AG09309 (cell line): ENCODE measurements at places on chromosomes 16 and 17.

DNA sequence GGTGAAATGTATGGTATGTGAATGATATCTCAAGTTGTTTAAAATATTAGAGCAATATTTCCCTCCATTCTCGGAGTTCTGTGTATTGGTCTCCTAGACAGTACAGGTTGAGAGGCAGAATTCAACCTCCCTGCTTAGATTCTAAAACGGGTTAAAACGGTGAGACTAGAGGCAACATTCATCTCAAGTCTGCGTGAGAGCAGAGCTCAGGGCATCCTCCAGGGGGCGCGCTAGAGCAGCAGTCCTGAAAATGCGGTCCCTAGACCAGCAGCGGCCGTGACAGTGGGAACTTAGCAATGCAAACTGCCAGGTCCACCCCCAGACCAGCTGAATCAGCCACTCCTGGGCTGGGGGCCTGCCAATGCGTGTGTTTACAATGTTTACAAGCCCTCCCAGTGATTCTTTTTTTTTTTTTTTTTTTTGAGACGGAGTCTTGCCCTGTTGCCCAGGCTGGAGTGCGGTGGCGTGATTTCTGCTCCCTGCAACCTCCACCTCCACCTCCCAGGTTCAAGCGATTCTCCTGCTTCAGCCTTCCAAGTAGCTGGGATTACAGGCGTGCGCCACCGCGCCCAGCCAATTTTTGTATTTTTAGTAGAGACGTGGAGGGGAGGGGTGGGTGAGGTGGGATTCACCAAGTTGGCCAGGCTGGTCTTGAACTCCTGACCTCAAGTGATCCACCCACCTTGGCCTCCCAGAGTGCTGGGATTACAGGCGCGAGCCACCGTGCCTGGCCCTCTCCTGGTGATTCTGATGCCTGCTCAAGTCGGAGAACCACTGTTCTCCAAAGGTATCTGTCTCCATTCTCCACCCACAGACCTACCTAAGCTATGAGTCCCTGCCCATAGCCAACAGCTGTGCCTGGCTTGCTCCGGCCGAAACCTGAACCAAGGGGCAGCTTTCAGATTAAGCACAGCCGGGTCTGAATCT is 24.2 kb downstream of the KLHL36 start:
- DNase-seq, result peak; percentile 8

GRCh38 chr17:48646183-48647102 is 20.3 kb upstream of the HOXB9 start:
- DNase-seq, result no peak

GRCh38 chr17:57086069-57086930 is 1.3 kb downstream of the AKAP1 start:
- no peak for DNase-seq

GRCh38 chr17:1506649-1507267 is 9.7 kb downstream of the INPP5K start:
- DNase-seq, result no peak

GRCh38 chr16:84751241-84751640 is 51.4 kb downstream of the USP10 start:
- no peak for DNase-seq

GRCh38 chr17:81057079-81057730 is 22.3 kb downstream of the BAIAP2 start:
- no peak for DNase-seq

DNA sequence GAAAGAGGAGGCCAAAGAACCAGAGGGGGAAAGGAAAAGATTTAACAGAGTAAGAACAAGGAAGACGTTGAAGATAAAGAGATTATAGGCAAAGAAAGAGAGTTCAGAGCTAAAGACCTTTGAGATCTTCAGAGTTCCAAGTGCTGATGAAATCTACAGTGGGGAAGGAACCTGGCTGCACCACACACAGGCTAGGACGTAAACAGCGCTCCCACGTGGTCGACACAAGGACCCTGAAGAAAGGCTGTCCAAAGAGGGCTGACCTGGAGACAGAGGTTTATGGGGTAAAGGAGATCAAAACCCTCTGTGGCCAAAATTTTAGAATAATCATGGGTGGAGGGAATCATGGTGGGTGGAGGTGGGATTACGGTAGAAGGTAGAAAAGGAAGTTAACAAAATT is 121.6 kb downstream of the PMP22 start:
- no peak for DNase-seq

DNA sequence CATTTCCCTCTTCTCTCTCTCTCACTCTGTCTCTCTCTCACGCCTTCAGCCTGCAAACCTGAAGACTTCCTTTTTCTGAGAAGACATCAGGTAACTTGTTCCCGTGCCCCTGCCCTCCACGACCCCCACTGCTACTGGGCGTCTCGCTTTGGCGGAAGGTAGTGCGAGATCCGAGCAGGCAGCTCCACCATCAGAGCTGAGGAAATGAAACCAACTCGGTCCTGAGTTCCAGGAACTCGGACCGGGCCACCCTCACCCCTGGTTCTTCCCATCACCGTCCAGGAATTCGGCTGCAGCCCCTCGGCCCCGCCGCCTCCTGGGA is 585 bp downstream of the MLKL start:
- no peak for DNase-seq

DNA sequence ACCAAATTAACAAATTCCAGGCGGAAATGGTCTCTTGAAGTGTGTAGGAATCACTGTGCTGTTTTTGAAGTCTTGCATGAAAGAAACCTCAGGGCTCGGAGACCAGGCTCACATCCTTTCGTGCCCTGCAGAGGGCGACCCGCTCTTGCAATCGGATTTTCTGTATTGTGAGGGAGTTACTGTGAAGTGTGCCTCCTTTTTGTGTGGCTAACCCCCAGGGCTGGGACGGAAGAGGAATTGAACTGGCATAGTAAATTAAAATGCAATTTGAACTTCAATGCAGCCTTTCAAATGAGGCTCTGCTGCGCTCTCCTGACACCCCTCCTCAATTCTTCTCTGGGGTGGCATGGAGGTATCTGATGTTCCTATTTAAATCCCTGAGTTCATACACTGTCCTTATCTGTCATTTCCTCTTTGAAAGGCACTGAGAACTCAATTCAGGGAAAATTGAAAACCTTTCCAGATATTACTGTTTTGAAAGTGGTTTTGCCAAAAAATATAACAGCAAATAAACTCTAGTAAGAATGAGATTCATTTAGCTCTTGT is 51.5 kb upstream of the MGAT5B start:
- peak; percentile 4 for DNase-seq

GRCh38 chr16:78742501-78743283 is 643.2 kb downstream of the WWOX start:
- DNase-seq, result no peak

- DNase-seq, result no peak
Observed at GRCh38 chr17:7842380-7843256, 8.6 kb downstream of the KDM6B start.

DNA sequence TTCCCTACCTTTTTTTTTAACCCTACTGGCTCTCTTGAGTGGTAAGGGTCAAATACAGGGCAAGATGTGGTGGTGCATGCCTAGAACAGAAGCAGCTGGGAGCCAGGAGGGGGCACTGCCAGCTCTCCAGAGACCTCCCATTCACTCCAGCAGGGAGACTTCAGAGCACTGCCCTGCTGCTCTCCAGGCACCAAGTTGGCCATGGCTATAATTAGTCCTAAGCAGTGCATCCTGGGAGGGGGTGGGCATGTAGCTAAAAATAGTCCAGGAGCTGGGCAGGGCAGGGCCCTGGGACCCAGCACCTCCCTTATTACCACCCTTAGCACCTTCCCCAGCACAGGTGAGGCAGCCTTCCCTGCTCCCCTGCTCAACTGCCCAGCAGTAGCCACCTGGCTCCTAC is 3.5 kb downstream of the CORO6 start:
- DNase-seq, result no peak

- no peak for DNase-seq
Observed at GRCh38 chr16:64950731-64951130, 171.1 kb downstream of the CDH11 start.

GRCh38 chr17:29573871-29574731 is 5.6 kb downstream of the TP53I13 start:
- no peak for DNase-seq

- no peak for DNase-seq
Observed at GRCh38 chr17:2262135-2262587, 41.4 kb downstream of the SMG6 start.

GRCh38 chr17:65627891-65628643 is 66.6 kb upstream of the AXIN2 start:
- peak; percentile 29 for DNase-seq

DNA sequence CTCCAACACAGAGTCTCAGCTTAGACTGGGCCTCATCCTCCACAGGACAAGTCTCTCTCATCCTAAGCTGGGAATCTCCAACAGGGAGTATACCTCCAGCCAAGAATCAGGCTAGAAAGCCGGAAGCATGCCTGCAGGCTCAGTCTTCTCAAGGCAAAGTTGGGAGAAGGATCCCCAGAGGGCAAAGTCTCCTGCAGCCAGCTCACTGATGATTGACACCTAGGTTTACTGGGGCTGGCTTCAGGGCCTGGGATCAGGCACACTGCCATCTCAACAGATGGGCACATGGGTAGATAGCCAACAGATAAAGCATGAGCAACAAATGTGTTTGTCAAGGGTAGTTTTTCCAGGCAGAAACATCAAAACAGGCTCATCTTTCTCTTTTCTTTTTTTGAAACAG is 56.1 kb upstream of the TOX3 start:
- no peak for DNase-seq

GRCh38 chr17:42784409-42784808 is 4.0 kb downstream of the WNK4 start:
- DNase-seq, result no peak

DNA sequence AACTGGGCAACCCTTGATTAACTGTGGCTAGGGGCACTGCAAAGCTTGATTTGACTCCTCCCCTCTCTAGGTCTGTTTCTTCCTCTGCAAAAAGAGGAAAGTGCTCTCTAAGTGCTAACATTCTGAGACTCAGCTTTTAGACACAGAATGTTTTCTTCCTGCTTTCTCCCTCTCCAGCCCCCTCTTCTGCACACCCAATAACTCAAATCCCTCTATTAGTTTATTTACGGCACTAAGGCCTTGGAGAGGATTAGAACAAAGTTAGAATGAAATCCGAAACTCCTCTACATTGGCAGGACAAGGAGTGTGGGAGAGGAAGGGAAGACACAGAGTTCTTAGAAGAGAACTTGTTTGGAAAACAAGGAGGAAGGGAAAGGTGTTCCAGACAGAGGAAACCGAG is 3.3 kb upstream of the SBK1 start:
- DNase-seq, result no peak

DNA sequence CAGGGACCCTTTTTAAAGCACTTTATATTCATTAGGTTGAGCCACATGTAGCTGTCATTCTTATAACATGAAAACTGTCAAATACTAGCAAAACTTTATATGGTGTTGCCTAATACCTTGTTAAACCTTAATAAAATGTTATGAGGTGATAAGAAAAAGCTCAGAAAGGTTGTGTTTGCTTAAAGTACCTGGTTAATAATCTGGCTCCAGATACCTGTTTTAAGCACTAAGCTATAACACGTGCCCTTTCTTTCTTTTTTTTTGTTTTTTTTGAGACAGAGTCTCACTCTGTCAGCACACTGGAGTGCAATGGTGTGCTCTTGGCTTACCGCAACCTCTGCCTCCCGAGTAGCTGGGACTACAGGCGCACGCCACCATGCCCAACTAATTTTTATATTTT is 58.9 kb upstream of the STAC2 start:
- no peak for DNase-seq

- no peak for DNase-seq
Observed at GRCh38 chr17:21168555-21168865, 41.7 kb downstream of the DHRS7B start.

- no peak for DNase-seq
Observed at GRCh38 chr17:4175921-4176807, 33.2 kb downstream of the CYB5D2 start.

DNA sequence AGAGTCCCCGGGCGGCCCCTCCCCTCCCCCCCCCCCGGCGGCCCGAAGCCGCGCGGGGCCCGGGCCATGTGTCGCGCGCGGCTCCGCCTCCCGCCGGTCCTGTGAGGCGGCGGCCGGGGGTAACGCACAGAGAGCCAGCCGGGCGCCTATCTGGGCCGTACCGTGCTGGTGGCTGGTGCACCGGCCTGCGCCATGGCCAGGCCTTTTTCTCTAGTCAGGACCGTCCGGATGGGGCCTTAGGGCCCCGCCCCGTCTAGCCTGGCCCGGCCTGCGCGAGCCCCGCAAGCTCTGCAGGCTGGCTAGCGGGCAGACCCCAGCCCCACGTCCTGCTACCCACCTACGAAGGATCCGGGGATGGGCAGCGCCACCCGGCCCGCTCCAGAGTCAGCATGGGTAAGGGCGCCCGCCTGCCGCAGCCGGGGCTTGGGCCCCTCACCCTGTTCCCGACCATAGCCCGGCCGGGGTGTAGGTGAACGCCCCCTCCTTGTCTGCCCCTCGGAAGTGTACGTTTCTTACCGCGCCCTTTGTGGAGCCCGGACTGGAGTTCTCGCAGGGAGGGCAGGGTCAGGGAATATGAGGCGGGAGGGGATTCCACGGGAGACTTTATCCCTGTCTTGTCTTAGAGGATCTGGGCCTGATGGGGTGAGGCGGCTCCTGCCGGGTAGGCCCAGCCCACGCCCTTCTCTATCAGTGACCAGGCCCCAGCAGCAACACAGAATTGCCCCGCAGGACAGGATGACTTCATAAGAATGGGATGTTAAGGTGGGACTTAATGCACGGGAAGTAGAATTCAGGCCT is at the start of gene CENPT:
TSS of gene CENPT (minus strand) at position 630 of the 798 bp plus-strand sequence. CDS start 13,834 bp downstream, outside the sequence.
- DNase-seq, result no peak

- no peak for DNase-seq
Observed at GRCh38 chr17:69404399-69404798, 10.1 kb upstream of the MAP2K6 start.

DNA sequence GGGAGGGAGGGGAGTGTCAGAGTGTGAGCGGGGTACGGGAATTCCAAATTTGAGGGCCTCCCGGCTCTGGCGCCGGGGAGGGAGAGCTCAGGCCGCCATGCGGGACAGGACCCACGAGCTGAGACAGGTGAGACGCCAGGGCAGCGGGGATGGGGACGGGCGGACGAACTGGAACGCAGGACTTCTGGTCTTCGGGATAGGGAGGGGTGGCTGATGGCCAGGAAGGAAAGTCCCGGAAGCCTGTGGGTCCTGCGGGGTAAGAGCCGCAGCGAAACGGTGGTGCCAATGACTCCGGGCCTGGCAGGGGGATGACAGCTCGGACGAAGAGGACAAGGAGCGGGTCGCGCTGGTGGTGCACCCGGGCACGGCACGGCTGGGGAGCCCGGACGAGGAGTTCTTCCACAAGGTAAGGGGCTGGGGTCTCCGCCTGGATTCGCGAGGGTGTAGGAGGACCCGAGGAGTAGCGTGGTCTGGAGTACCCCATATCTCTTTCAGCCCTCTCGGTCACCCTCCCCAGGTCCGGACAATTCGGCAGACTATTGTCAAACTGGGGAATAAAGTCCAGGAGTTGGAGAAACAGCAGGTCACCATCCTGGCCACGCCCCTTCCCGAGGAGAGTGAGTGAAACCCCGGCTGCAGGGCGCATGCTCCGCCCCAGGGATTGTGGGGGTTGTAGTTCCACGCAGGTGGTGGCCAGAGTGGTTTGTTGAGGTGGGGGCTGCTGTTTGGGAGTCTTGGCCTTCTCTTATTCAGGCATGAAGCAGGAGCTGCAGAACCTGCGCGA is 543 bp downstream of the STX4 start:
- no peak for DNase-seq

- no peak for DNase-seq
Observed at GRCh38 chr17:49523706-49524472, 28.8 kb downstream of the NGFR start.
